Muscle of arm (tissue), 14 donors: ENCODE measurements at places on chromosomes 1 and 21. TPM values are rescaled to one million over a fixed set of nuclear protein-coding genes. Genes with fewer than 3 reads are reported as not detected.

DNA sequence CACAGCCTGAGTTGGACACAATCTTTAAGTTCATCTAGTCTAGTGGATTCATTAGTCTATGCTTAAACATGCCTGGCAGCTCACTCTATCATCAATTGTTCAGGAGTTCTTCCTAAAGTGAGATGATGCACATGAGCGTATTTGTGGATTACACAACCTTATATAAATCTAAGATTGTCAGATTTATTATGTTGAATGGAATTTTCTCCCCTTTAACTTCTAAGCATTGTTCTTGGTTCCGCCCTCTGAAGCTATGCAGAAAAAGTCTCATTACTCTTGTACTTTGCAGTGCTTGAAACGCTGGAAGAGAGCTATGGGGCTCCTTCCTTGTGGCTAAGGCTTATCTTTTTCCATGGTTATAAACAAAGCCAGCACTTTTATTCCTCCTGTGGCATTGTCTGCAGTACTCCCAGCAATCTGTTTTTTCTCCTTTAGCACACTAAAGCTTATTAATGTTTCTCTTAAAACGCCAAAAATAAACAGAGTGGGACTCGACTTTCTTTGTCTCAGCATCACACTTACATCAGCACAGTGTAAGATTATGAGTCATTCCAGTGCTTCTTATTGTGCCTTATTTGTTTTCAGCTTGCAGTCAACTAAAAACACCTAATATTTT, 316.8 kb upstream of the CAMK1G start:
- no peak for DNase-seq

- peak; percentile 79 for DNase-seq
These were observed 14.0 kb downstream of the HSF2BP start for GRCh38 chr21:43645136-43645891.

ACTL8 gene
- polyA plus RNA-seq, result not detected

TNFRSF4 gene
- polyA plus RNA-seq, result not detected

- DNase-seq, result no peak
These were observed 101.7 kb downstream of the NEK7 start for GRCh38 chr1:198258491-198258890.

GABRD gene
- 3.4 TPM for polyA plus RNA-seq

DNA sequence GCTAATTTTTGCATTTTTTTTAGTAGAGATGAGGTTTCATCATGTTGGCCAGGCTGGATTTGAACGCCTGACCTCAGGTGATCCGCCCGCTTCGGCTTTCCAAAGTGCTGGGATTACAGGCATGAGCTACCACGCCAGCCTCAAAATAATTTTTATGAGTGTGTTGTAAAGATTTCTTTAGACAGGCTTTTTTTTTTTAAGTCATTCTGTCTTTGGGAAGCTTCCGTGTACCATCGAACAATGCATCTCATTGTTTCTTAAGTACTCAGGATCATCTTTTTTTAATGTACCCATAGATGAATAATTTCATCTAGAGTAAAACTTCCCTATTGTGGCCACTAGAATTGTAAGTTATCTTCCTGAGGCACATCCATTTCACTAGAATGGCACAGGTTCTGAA, 19.6 kb upstream of the SDC3 start:
- no peak for DNase-seq

GRCh38 chr1:98177751-98178150, 256.9 kb upstream of the DPYD start:
- DNase-seq, result no peak

GAS5 gene
- polyA plus RNA-seq, result 630 TPM

BTBD8 gene
- 3.1 TPM for polyA plus RNA-seq

DNA sequence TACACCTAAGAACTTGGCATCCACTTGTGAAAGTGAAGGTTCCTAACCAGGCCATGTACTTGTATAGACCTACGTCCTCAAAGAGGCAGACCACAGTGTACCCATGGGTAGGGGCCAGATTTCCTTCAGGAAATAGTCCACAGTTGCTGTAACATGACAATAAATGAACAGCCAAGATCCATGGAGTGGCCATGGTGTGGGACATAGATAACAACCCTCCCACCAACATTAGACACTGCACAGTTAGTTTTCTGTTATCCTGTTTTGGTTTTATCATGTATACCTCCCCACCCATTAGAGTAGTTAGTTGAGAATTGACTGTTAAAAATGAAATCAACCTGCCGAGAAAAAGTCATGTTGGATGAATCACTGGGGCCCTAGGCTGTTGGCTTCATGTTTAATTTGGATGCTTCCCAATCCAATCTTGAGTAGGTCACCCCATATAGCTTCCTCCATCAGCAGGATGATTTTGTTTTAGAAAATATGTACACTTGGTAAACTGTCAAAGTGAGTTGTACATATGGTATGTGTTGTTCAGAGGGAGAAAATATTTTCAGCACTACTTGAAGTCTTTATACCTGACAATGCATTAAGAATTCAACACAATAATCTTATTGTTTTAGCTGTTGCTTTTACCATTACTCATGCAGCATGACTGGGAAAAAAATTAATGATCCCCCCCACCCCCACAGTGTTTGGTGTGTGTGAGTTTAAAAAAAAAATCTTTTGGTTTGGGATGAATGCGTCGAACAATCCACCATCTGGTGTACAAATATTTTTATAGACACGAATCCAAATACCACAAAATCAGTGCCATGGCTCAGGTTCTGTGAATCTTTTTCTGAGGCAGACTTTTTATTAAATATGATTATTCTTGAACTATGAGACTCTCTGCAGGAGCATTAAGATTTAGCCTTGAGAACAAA, 88.3 kb upstream of the ARHGAP29 start:
- DNase-seq, result peak; percentile 25

CSRP1 gene
- 34.4 TPM for polyA plus RNA-seq

GJA5 gene
- polyA plus RNA-seq, result 16.8 TPM

DNA sequence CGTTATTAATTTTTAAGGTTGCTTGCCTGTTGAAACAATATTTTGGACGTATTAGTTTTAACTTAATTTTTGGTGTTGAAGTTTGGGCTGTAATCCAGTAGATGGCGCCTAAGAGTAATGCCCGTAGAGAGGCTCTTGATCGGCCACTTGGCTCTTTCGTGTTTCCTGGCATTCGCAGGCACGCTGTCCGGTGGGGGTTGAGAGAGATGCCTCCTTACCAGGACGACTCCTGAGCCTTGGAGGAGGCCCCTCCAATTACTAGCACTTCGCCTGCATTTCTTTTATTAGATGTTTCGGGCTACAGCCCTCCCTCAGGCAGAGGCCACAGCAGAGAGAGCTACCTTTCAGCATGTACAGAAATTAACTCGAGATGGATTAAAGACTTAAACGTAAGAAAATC, 12.0 kb downstream of the OR2M4 start:
- no peak for DNase-seq

PRAMEF13 gene
- polyA plus RNA-seq, result not detected

- DNase-seq, result peak; percentile 11
These were observed 88.8 kb downstream of the ST3GAL3 start for GRCh38 chr1:43796111-43796581.

DNA sequence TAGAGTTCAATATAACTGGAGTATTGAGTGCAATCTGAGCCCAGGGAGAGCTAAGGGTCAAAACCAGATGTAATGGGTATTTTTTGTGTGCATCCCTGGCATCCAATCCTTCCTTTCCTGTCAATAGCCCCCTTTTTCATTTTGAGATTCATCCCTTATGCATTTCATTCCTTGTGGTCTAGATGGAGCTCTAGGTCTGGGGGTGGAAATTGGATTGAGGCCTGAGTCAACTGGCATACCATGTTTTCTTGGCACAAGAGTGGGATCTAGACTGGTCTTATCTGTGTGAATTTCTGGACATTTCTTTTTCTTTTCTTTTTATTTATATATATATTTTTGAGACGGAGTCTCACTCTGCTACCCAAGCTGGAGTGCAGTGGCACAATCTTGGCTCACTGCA, 67.3 kb upstream of the RAB3GAP2 start:
- DNase-seq, result no peak

DNA sequence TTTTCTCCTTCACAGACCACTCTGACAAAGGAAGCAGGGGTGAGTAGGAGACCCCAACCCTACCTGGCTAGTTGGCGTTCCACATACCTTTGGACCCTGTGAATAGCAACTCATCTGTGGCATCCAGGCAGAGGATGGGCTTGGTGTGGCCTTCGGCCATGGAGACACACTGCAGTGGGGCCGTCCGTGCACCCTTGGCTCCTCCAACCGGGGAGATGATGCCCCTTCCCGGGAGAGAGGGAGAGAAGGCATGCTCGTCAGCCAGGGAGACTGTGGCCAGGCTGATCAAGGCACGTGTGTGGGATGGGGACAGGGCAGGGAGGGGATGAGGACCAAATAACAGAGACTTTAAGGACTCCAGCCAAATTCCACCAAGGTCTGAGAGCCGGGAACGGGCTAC, 42.6 kb downstream of the KIF21B start:
- no peak for DNase-seq

TAF13 gene
- polyA plus RNA-seq, result 54.5 TPM

- no peak for DNase-seq
These were observed 10.8 kb downstream of the HMGB4 start for GRCh38 chr1:33874636-33875035.

DNA sequence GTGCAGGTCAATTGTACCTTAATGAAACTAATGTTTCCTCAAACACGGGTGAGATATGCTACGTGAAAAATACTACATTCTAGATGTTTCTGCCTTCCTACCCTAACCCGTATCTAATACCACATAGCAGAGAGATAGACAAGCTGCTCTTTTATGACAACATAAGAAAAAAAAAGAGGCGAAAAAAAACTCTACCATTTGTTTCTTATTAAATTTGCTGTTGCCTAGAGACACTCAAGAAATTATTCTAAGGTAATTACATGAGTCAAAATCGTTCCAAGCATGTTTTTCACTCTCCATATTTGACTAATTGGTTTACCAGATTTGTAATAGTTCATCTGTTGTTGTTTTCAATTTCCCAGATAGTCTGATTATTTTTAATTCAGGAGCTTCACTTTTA, 27.4 kb downstream of the PALMD start:
- no peak for DNase-seq

AGRN gene
- polyA plus RNA-seq, result 35.5 TPM

DNA sequence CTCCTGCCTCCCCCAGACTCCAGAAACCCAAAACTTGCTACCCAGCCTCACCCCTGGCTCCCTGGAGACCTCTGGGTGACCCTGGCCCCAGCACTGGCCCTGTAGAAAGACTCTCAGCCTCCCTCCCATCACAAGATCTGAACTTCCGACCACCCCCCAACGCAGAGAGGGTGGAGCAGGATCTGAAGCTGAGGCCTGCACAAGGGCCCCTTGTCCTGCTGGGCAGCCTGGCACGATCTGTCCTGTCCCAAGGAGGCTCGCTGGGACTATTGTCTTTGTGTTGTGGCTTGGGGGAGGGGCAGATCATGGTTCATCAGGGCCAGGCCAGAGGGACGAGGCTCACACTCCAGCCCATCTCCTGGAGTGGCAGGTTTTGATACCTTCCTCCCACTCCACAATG, 20.0 kb downstream of the PHLDA3 start:
- no peak for DNase-seq

DNA sequence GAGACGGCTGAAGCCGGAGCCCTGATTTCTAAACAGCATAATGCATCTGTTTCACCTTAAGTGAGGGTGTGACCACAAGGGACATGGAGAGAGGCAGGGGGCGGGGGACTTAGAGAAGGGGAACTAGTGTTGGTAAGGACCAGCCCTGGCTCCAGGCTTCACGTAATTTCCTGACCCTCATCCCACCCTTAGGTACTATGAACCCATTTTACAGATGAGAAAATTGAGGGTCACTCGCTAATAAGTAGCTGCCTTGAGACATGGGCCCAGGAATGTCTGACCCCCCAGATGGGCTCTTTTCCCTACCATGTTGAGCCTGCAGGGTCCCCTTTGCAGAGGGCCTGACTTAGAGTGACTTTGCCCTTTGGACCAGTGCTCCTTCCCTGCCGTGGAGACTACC, 4.7 kb downstream of the EPHA8 start:
- DNase-seq, result no peak

GRCh38 chr1:17466359-17466758, 26.9 kb upstream of the RCC2 start:
- DNase-seq, result no peak

- DNase-seq, result no peak
These were observed 332.2 kb downstream of the NTNG1 start for GRCh38 chr1:107473065-107473464.

DNA sequence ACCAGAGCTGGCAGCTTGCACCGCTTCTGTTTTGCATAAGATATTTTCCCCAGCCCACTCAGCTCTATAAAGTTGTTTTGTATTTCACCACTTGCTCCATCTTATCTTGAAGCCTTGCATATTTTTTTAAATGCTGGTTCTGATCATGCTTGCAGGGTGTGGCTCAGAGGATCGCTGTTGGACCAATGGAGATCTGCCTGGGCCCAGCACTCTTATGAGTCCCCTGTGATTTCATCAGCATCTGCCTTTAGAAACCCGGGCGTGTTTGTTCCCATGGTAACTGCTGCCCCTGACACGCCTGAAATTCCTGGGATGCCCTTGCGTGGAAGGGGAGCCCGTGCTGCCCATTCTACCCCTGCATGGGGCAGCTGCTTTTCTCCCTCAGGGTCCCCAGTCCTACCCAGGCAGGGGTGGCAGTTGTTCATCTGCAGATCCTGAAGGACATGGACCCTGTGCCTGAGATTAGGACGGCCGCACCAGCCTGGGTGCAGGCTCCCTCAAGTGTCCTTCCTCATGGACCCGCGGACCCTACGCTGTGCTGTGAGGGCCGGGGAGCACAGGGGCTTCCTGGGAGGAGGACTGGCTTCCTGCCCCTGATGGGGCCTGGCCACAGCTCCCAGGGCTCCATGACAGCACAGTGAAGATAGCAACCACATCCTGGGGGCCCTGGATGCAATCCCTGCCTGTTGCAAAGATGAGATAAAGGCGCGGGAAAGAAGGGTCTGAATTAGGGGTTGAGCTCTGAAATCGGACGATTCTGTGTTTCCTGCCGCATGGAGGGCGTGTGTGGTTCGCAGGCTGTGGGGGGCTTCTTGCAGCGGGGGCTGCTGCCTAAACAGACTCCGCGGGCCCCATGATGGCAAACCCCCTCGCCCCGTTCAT, 226.5 kb downstream of the SDCCAG8 start:
- DNase-seq, result no peak

DNA sequence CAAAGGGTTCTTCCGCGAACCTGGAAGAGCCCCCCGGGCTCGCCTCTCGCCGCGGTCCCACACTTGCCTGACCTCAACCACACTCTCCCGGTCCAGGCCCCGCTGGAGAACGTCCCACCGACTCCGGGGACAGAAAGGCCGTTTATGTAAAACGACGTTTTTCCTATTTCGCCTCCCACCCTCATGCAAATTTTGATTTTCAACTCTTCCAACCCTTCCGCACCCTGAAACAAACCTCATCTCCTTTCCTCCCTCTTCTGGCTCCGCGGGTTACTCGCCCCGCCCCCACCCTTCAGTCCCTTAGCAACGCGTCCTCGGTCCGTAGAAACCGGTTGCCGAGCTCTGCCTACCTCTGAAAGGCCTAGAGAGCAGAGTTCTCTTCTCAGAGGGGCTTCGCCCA, at the start of gene C1orf141:
Gene C1orf141 (minus strand): TSS at position 276 of the 400 bp plus-strand sequence. CDS start 7,730 bp downstream, outside the sequence.
- DNase-seq, result peak; percentile 23

DNA sequence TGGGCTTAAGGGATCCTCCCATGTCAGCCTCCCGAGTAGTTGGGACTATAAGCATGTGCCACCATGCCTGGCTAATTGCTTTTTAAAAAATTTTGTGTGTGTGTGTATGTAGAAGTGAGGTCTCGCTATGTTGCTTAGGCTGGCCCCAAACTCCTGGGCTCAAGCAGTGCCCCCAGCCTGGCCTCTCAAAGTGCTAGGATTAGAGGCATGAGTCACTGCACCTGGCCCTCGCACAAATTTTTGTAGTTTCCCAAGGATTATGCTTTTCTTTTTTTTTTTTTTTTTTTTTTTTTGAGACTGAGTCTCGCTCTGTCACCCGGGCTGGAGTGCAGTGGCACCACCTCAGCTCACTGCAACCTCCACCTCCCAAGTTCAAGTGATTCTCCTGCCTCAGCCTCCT, 144.4 kb upstream of the HNRNPU start:
- DNase-seq, result no peak
